CD4-positive, alpha-beta T cell treated with Interleukin-12 subunit alpha and Interleukin-12 subunit beta, for 1 hour (primary cell): ENCODE measurements at places on chromosomes 11 and 22.

GRCh38 chr11:124202951-124203350 is 19.8 kb downstream of the OR10D3 start:
- no peak for DNase-seq

DNA sequence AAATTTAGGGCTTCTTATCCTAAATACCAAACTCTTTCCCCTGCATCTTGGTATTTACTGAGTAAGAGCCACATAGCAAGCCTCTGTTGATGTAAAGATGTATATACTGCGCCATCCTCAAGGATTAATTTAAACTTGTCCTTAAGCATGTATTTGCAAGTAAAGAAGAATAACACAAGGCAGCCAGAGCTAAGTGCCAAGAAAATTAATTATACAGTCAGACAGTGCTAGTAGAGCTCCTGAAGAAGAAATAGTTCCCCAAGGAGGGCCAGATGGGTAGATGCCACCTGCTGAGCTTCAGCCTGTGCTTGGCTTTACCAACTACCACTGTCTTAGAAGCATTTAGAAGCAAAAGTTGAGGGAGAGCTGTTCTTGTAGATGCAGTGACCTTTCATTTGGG is 470.0 kb downstream of the BUD13 start:
- no peak for DNase-seq

DNA sequence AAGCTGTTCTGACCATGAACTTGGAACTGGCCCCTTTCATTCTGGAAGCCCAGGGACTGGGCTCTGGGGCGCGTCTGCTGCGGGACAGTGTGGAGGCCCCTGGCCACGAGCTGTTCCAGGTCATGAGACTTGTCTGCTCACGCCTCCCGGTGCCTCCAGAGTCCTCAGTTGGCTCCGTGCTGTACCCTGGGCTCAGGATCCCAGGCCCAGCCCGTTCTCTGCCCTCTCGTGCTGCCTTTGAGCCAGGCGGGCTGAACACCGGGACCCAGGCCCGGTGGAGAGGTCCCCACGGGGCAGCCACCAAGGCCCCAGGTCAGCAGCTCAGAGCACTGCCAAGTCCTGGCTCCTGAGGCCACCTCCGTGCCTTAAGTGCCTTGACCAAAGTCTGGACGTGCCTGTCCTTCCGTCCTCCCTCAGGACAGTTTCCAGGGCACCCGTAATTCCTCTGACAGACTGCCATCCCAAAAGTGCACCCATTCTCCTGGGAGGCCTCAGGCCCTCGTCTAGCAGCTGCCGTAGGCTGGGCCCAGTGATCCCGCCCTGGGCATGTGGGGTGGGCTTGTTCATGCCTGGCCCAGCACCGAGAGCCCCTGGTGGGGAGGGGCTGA is 36.3 kb upstream of the PPARA start:
- DNase-seq: no peak

GRCh38 chr11:1391165-1392075 is 1.7 kb downstream of the BRSK2 start:
- DNase-seq: no peak

DNA sequence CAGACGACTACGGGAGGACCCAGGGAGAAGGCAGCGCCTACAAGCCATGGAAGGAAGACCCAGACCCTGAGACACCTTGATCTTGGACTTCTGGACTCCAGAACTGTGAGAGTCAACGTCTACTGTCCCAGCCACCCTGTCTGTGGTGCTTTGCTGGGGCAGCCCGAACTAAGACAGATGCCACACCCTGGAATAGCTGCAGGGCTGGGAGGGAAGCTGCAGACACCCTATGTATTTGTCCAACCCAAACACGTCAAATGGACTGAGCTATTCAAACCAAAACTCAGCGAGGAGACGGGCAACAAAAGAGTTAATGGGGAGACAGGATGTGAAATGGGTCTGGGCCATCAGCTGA is 169.3 kb downstream of the CTTN start:
- no peak for DNase-seq
